ENCODE measurements at places on chromosomes 6 and 20. TPM values are rescaled to one million over a fixed set of nuclear protein-coding genes. Genes with fewer than 3 reads are reported as not detected.
A peak's percentile ranks its signal among the peaks of the same experiment; 100 is the strongest.

GRCh38 chr6:1605004-1605892 lies 4.5 kb upstream of the FOXC1 start:
- DNase-seq, result no peak

Gene REV3L
- polyA plus RNA-seq, result 4.5 TPM

Gene BACH2
- polyA plus RNA-seq, result 0.01 TPM

DNA sequence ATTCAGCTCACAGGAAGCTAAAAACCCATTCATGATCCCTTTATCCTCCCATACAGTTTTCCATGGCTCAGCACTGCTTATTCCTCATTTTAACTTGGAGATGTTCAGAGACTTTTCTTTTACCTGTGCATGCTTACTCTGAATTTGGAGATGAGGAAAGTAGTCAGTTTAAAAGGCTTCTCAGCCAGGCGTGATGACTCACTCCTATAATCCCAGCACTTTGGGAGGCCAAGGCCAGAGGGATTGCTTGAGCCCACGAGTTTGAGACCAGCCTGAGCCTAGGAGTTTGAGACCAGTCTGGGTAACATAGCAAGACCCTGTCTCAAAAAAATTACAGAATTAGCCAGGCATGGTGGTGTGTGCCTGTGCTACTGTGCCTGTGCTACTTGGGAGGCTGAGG lies 30.3 kb upstream of the TMEM217 start:
- no peak for DNase-seq

- peak; percentile 24 for DNase-seq
Observed at GRCh38 chr6:43172104-43173007, 1.3 kb downstream of the SRF start.

DNA sequence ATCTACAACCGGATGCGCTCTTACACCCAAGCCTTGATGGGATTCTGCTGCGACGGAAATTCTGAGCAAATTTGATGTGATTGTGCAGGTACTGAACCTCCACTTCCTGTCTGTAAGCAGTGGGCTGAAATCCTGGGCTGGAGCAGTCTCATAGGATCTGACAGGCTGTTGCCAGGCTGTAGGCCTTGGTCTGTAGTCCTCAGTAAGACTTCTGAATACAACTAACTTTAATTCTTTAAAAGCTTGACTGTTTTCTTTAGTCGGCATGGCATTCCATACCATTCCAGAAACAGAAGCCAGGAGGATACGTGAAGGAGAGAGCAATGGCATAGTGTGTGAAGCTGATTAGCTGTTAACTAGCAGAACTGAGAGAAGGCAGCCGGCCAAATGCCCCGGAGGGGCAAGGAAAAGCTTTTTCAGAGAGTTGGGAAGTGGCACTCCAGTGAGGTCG lies 68.3 kb downstream of the ADTRP start:
- no peak for DNase-seq

- no peak for DNase-seq
Observed at GRCh38 chr20:45392733-45393132, 14.6 kb upstream of the TP53TG5 start.

DNA sequence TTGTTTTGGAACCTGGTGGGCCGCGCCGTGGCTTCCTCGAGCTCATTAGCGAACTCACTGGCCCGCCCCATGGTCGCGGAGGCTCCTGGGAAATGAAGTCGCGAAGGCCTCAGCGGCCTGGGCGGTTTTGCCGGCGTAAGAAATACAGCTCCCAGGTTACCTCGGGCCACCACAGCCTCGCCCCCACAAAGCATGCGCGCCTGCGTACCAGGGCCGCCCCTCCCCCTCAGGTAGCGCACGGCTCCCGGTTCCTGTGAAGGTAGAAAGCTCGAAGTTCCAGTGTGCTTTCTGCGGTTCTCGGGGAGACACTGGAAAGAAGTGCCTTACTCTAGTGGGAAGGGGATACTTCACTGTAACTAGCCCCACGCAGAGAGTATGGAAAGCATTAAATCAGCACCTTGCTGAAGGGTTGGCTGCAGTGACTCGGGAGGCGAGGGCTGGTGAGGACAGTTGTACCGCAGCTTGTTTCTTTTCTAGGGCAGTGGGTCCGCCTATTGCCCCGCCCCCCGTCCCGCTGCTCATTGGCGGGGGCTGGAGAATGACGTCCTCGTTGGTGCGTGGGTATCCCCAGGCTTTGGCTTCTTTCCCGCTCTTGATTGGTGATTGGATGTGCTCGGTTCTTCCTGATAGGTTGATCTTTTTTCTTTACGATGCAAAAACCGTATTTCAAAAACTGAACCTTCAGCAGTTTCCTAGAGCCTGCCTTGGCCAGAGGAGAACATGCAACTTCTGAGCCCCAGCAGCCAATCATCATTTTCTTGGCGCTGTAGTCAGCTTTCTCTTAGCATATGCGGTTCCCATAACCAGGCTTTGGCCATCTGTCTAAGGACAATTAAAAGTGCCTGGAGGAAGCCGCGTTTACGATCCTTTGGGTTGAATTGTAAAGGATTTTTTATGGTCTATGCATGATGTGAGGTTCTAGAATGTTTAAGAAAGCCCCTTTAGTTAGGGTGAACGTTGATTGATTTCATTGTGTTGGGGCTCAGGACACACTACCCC lies at the start of gene CDK19:
CDK19 (minus strand) TSS at position 59 of the 999 bp plus-strand sequence. CDS start 333 bp downstream, outside the sequence.
- peak; percentile 92 for DNase-seq

DNA sequence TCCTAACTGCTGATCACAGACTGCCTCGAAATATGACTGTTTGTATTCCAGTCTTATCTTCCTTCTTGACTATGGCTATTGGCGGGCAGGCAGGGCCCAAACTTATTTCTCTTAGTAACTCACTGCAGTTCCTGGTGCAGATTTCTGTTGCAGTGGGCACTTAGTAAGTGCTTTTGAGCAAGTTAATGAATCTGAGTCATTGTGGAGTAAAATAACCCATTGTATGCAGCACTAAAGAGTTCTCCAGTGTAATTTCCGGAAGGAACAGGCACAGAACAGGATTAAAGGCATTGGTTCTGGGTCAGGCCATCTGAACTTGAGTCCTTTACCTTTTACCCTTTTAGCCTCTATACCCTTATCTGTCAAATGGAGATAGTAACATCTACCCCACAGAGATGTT lies 23.6 kb downstream of the SLC35F1 start:
- no peak for DNase-seq

- no peak for DNase-seq
Observed at GRCh38 chr20:62208061-62208794, 11.8 kb downstream of the HRH3 start.

GRCh38 chr20:58751979-58752378 lies 59.4 kb downstream of the NPEPL1 start:
- no peak for DNase-seq

Gene IRF4
- polyA plus RNA-seq, result 0.03 TPM

DNA sequence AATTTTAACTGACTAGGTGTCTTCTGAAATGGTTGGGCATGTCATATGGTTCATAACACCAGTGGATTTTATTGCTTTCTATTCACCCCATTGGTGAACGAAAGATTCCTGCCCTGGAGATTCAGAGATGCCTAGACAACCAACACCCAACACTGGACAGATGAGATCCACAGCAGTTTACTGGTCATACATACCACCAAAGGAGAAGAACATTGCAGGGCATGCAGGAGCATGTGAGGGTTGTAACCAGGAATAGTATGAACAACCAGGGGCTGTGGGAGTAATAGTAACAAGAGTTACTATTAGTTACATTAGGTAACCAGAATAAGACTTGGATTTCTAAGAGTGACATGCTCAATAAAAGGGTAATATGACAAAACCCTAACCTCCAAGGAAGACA lies 77.8 kb upstream of the FABP7 start:
- DNase-seq, result no peak

DNA sequence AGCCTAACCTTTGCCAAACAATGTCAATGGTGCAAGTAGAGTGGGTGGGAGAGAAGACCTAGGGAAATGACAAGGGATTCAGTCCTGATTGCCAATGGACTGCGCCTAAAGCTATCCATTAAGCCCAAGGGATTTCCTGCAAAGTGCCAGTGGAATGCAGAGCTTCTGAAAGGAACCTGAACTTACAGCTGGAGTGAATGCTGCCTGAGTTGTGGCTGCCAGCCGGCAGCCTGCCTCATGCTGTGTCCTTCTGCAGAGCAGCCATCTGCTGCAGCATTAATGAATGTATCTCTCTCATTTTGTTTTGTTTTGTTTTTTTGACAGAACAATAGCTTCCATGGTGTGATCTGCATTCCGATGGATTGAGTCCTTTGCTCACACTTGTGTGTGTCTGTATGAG lies 44.7 kb downstream of the SLC35F1 start:
- DNase-seq, result no peak

Gene SALL4
- polyA plus RNA-seq, result 2.5 TPM

Gene HEY2
- polyA plus RNA-seq, result not detected

Gene C6orf141
- polyA plus RNA-seq, result 29.9 TPM

Gene ESF1
- polyA plus RNA-seq, result 30.6 TPM

GRCh38 chr6:149247385-149247763 lies 70.1 kb upstream of the TAB2 start:
- no peak for DNase-seq

- DNase-seq, result no peak
Observed at GRCh38 chr6:3261921-3262320, 3.2 kb downstream of the PSMG4 start.

Gene HLA-DPA1
- polyA plus RNA-seq, result not detected

- no peak for DNase-seq
Observed at GRCh38 chr6:169212436-169212835, 41.2 kb downstream of the THBS2 start.

Gene SF3B5
- polyA plus RNA-seq, result 163 TPM
